ENCODE measurements at places on chromosomes 16 and 17. TPM values are rescaled to one million over a fixed set of nuclear protein-coding genes. Genes with fewer than 3 reads are reported as not detected.

SPAG7 gene
- total RNA-seq, result 75.0 TPM

BAIAP3 gene
- total RNA-seq, result 0.51 TPM

GRIN2A gene
- not detected for total RNA-seq

YBX2 gene
- not detected for total RNA-seq

GSDMA gene
- not detected for total RNA-seq

ABCA9 gene
- total RNA-seq, result not detected

CA7 gene
- not detected for total RNA-seq

CCL16 gene
- total RNA-seq, result not detected

All from LHCN-M2 (cell line).